ENCODE measurements at places on chromosomes 6 and 20.

- DNase-seq, result no peak
Observed at GRCh38 chr20:57350081-57350710, 859 bp upstream of the RAE1 start.

GRCh38 chr20:59428441-59429205 is 128.2 kb downstream of the EDN3 start:
- peak; percentile 65 for DNase-seq

DNA sequence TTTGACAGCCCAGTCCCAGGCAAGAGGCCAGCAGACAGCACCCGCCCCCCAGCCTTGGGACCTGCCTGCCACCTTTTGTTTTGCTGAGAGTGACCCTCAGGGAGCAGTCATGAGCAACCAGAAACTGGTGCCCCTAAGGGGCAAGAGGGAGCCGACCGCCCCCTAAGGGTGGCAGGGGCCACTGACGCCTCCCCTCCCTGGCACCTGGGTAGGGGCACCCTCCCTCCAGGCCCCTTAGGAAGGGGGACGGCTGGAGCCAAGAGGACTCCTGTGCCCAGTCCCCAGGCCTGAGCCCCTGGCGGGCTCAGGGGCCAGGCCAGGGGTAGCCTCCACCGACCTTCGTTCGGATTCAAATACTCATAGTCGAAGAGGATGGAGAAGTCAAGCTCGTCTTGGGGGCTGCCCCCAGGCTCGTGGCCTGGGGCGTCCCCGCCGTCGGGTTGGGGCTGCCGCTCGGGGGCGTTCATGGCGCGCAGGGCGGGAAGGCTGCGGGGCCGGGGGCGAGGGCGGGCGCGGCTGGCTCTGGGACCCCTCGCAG is 417 bp downstream of the NFATC2 start:
- DNase-seq, result no peak

GRCh38 chr6:133502441-133503335 is 261.5 kb downstream of the EYA4 start:
- no peak for DNase-seq

DNA sequence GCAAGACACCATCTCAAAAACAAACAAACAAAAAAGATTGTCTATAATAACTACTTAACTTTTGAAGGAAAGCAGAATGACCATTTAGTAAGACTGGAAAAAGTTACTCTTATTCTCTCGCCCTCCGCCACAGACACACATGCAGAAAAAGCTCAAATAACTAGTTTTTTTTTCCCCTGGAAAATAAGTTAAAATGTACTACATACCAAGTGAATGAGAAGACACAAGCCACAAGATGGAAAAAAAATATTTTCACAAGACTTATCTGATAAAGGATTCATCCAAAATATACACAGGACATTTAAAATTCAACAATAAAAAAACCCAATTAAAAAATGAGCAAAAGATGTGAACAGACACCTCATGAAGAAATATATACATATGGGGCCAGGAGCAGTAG is 31.9 kb downstream of the NUDT3 start:
- no peak for DNase-seq

- DNase-seq, result no peak
Observed at GRCh38 chr20:59772931-59773913, 160.2 kb downstream of the SYCP2 start.

- DNase-seq, result peak; percentile 77
Observed at GRCh38 chr6:80541181-80541580, 434.7 kb downstream of the BCKDHB start.

- peak; percentile 21 for DNase-seq
Observed at GRCh38 chr6:48032151-48032550, 78.8 kb downstream of the PTCHD4 start.

Data from urothelium cell line (cell line).